Activated CD8-positive, alpha-beta T cell treated with anti-CD3 and anti-CD28 coated beads for 36 hours (primary cell): ENCODE measurements at places on chromosomes 4 and X. TPM values are rescaled to one million over a fixed set of nuclear protein-coding genes. Genes with fewer than 3 reads are reported as not detected.

- peak within 1 kb of the TSS; percentile 66 for H3K4me3 ChIP-seq
- H3K4me1 ChIP-seq: peaks cover 41% of the 10 kb centered on the region
- DNase-seq: peak; percentile 71
- H3K27me3 ChIP-seq: peaks cover 77% of the 10 kb centered on the region
- peaks cover 2% of the 10 kb centered on the region for H3K36me3 ChIP-seq
Observed at GRCh38 chr4:4859325-4859798, at the start of gene MSX1. TSS of gene MSX1 (plus strand) at chr4:4859665. CDS start at chr4:4859900, 235 bp downstream.

DNA sequence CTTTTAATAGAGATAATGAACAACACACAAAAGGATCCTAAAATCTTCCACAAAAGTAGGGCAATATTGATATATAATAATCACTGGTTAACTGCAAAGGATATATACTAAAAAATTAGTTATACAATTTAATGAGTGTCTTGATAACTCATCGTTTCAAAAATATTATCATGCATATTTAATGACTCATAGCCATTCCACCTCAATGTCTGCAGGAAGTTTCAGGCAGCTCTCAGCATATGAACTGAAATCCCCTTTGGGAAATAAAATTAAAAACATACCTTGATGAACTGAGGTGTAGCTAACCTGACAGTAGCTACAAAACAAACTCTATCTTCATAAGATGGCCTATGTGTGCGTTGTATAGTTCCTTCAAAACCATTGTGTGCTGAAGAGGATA, 62.9 kb downstream of the TMEM165 start:
- H3K4me3 ChIP-seq: no peak overlapping the region
- no peaks in the 10 kb centered on the region for H3K27me3 ChIP-seq
- H3K36me3 ChIP-seq: peaks cover 6% of the 10 kb centered on the region
- H3K4me1 ChIP-seq: no peaks in the 10 kb centered on the region

DNA sequence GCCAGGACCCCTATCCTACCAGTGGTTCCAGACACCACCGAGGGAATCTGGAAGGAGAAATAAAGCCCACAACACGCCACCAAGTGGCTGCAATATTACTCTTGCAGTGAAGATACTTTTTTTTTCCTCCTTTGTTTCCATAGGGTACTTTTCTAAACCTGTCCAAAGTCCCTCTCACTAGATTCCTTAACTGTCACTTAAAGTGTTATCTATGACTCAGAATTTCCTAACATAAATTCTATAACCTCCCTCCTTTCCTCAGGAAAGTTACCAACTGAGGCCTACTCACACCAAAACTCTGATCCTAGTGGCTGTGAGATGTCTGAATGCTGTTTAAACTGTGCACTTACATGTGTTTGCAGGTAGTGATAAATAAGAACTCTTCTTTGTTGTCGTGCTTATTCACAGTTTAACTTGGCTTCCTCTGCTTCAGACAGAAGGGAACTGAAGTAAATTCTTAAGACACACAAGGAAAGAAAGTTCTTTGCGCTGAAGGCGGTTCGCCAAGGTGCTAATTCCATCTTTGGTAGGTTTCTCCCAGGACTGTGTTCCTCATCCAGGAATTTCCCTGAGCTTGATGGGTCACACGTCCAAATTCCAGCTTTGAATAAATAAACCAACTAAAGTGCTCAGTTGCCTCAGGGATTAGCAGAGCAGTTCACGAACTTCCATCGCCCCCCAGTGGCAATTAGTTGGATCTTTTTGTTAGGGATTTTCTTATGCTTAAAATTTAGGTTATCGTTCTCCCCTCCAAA, 10.7 kb upstream of the HCCS start:
- no peak overlapping the region for H3K27ac ChIP-seq
- no peaks in the 10 kb centered on the region for H3K4me1 ChIP-seq
- H3K27me3 ChIP-seq: no peaks in the 10 kb centered on the region
- DNase-seq: no peak
- peaks cover 4% of the 10 kb centered on the region for H3K36me3 ChIP-seq
- H3K4me3 ChIP-seq: no peak overlapping the region

- no peaks in the 10 kb centered on the region for H3K36me3 ChIP-seq
- peak overlapping the region; percentile 48 for H3K4me3 ChIP-seq
- no peak overlapping the region for H3K27ac ChIP-seq
- peak; percentile 18 for DNase-seq
- H3K27me3 ChIP-seq: peaks cover 41% of the 10 kb centered on the region
- H3K4me1 ChIP-seq: peaks cover 8% of the 10 kb centered on the region
Observed at GRCh38 chr4:180058691-180059215, 2184.4 kb upstream of the TENM3 start.

GRCh38 chr4:6681191-6681590, 12.5 kb upstream of the S100P start:
- H3K4me1 ChIP-seq: peaks cover 45% of the 10 kb centered on the region
- H3K27me3 ChIP-seq: no peaks in the 10 kb centered on the region
- H3K27ac ChIP-seq: peak overlapping the region; percentile 5
- DNase-seq: no peak
- H3K36me3 ChIP-seq: peaks cover 51% of the 10 kb centered on the region

DNA sequence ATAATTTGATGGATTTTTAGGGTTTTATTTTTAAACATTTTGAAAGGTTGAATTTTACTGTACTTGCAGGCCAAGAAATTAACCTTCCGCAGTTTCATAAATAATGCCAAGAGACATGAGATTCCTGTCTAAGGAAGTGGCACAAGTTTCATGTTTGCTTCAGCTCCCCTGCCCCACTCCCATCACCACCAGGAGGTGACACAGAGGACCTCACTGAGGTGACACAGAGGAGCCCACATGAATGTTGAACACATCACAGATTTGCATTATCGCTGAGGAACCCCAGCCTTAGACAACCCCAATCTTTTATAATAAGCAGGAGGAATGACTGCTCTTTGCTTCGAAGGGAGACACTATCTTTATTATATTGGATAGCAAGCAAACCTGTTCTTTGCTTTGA, 491.4 kb upstream of the ATOH1 start:
- H3K36me3 ChIP-seq: no peaks in the 10 kb centered on the region
- no peak overlapping the region for H3K4me3 ChIP-seq
- H3K27ac ChIP-seq: no peak overlapping the region
- no peaks in the 10 kb centered on the region for H3K27me3 ChIP-seq
- no peak for DNase-seq

GRCh38 chr4:156280686-156281085, 327.0 kb upstream of the CTSO start:
- no peaks in the 10 kb centered on the region for H3K4me1 ChIP-seq
- H3K4me3 ChIP-seq: no peak overlapping the region
- DNase-seq: no peak
- no peaks in the 10 kb centered on the region for H3K27me3 ChIP-seq

GRCh38 chr4:20589436-20589835, 110.8 kb upstream of the PACRGL start:
- H3K27ac ChIP-seq: no peak overlapping the region
- H3K36me3 ChIP-seq: no peaks in the 10 kb centered on the region
- no peaks in the 10 kb centered on the region for H3K27me3 ChIP-seq
- no peak overlapping the region for H3K4me3 ChIP-seq

Gene PABPC1L2A
- not detected for total RNA-seq

Gene FREM3
- total RNA-seq: not detected
